ENCODE measurements at places on chromosomes 6 and 20.

DNA sequence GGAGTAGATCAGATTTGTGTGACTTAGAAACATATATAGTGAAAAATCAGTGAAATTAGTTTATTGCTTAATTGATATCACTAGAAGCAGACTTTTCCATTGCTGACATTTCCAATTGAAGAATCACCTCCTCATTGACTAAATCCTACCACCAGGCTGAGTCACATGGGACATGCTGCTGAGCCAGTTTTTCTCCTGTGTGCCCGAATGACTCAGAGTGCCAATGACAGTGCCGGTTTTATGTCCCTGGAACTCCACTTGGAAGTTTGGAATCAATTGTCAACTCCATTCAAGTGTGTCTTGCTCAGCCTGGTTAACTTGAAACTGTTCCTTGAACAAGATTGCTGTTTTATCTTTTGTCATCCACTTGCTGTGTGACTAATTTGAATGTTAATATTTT, 316.1 kb upstream of the PRDM1 start:
- no peak for DNase-seq

DNA sequence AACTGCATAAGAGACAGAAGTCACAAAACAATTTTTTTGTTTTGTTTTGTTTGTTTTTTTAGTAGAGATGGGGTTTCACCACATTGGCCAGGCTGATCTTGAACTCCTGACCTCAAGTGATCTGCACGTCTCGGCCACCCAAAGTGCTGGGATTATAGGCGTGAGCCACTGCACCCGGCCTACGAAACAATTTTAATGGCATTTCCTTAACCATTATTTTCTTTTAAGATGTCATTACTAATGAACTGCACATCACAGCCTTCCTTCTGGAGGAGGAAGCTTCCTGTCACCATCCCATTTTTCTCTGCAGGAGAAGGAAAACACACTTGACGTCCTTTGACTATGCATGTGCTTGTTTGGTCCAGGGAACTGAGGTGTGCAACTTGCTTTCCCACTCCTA, 125.3 kb upstream of the AKIRIN2 start:
- DNase-seq, result no peak

DNA sequence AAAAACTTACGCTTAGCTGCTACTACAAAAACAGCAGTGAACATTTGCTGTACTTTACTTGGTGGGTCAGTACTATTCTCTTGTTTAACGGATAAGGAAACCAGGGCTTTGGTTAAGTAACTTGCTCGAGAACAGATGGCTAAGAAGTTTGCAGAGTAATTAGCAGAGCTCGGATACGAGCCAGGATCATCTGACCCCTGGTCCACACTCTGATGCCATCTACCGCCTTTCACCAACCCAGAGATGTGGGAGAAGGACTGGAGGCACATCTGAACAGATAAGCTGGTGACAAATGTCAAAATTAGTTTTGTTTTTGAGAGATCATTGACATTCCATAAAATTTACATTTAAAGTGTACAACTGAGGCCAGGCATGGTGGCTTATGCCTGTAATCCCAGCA, 18.9 kb upstream of the RPL7L1 start:
- no peak for DNase-seq

- DNase-seq, result no peak
Observed at GRCh38 chr6:69305456-69305855, 491.4 kb downstream of the LMBRD1 start.

- DNase-seq, result no peak
Observed at GRCh38 chr20:18312723-18313122, 24.4 kb downstream of the ZNF133 start.

- DNase-seq, result no peak
Observed at GRCh38 chr6:4446982-4447381, 311.6 kb upstream of the ECI2 start.

GRCh38 chr6:159805440-159806020, 5.5 kb downstream of the PNLDC1 start:
- no peak for DNase-seq

DNA sequence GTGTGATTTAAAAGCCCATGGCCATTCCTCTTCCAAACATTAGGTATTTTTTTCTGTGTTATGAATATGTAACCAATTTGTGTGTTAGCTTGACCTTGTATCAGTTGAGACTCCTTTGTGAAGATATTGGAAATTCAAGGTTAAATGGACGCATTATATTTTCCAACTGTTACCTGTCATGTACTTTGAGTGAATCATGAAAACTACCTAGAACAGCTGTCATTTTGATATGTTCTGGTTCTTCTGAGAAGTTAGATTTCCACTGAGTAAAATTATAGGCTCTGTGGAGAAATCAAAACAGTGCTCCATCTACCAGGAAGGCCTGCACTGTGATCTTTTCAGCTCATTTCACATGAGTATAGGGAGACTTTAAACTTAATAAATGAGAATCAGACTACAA, 470.0 kb downstream of the NKAIN2 start:
- DNase-seq, result no peak

DNA sequence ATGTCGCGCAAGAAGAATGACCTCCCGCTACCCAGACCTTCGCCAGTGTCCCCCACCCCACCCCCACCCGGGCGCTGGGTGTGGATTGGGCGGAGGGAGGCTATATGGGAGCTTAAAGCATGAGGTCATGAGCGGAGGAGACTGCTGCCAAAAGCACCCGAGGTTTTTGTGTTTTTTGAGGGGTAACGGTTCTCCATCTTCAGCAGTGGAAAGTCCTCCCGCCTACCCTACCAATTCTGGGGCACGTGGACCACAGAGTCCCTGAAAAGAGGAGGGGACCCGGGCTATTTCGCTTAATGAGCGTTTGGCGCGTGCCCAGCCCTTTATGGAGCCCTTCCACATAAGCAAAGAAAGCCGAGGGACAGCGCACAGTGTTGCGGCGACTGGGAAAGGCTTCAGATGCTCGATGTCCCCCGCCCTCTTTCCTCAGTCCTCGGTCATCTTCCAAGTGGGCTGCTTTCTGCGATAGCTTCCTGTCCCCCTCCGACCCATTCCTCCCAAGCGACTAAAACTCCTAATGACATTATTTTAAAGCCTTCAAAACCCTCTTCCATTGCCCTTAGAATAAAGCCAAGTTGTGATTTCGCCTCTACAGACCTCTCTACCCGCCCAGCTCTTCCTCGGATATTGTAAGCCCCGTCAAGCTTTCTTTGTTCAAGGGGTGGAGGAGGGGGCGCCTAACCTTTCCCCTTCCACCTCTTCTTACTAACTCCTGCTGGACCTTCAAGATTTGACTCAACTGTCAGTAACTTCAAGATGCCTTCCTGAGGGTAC, 2.1 kb upstream of the TRERF1 start:
- DNase-seq, result no peak

GRCh38 chr6:156844089-156844488, 66.9 kb downstream of the ARID1B start:
- DNase-seq, result no peak

GRCh38 chr20:45320948-45321595, 13.0 kb upstream of the MATN4 start:
- no peak for DNase-seq

All from stimulated activated CD4-positive, alpha-beta T cell treated with anti-CD3 and anti-CD28 coated beads, Interleukin-1b, Interleukin-23, amount 100 ng/mL, for 24 hours (primary cell).